ENCODE measurements at places on chromosomes 1 and 21.

- no peak for DNase-seq
Measured at GRCh38 chr1:208431721-208432120, 187.5 kb upstream of the PLXNA2 start.

DNA sequence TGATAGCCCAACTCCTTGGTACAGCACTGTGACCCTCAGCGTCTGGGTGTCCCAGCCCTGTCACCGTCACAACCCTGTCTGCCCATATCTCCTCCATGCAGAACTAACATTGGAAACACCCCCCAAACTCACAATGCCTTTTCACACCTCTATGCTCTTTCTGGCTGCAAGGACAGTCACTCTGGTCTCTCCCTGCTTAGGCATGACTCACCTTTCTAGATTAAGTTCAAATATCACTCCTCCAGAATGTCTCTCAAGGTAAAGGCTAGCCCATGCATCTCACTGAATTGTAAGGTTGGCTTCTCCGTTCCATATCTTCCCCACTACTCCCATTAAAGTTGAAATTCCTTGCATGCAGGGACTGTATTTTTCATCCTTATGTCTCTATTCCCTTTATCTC is 17.0 kb upstream of the CAPN8 start:
- DNase-seq, result no peak

- no peak for DNase-seq
Measured at GRCh38 chr1:55702064-55702463, 486.9 kb upstream of the USP24 start.

GRCh38 chr21:10521091-10521598 is at the start of gene TPTE:
TSS of gene TPTE (plus strand) at chr21:10521583. CDS start at chr21:10538724, 17,141 bp downstream.
- no peak for DNase-seq

DNA sequence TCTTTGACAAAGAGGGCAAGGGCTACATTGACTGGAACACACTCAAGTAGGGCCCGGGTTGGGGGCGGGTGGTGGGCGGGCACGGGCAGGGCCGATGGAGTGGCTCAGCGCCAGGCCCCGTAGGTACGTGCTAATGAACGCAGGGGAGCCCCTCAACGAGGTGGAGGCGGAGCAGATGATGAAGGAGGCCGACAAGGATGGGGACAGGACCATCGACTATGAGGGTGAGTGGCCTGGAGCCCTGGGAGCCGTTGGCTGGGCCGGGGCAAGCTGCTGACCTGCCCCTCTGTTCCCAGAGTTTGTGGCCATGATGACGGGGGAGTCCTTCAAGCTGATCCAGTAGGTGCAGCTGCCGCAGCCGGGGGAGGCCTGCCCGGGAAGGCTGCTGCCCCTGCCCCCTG is 1.8 kb downstream of the CALML6 start:
- no peak for DNase-seq

- no peak for DNase-seq
Measured at GRCh38 chr1:178282949-178283367, 189.1 kb downstream of the RASAL2 start.

DNA sequence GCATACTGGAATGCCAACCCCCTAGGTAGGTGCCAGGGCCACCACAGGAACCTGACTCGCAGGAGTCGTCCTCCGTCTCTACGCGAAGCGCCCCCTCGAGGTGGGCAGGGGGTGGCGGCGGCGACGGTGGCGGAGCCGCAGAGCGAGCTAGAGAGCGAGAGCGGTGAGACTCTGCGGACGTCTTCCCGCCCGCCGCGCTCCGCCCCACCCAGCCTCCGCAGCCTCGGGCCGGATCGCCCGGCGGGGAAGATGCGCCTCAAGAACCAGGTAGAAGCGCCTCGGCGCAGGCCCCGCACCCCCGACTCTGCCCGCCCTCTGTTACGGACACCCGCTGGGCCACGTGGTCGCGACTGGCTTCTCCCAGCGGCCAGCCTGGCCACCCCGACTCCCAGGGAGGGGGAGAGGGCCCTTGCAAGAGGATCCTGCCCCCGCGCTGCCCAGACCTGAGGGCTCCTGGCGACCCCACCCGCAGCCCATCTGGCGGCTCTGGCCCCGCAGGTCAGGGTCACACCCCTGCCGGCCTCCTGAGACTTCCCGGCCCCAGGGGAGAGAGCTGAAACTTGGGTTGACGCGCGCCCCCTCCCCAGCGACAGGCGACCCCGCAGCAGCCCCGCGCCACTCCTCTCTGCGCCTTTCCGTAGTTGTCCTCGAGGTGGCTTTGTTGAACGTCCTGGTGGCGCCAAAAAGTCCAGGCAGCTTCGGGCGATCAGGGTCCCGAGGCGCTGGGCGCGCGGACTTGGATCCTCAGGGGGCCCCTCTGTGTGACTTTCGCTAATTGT is 24.4 kb upstream of the AGBL4 start:
- DNase-seq, result no peak

GRCh38 chr1:30815556-30815955 is 58.0 kb upstream of the LAPTM5 start:
- no peak for DNase-seq

DNA sequence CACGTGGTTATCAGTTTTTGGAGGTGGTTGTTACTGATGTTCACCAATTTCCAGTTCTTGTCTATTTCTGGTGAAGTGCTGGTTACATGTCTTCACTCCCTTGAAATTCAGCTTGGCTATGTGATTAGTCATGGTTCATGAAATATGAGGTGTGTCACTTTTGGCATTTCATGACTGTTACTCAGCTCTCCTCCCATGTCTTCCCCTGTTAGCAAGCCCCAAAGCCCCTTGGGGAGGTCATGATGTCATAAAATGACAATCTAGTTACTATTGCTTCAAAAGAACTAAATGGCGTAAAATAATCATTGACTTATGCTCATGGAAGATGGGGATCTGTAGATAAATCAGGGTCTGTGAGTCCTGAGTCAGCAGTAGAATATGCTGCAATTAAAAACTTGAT is 425.1 kb downstream of the SETD4 start:
- DNase-seq, result no peak
